ENCODE measurements at places on chromosomes 1 and 21.

- DNase-seq = no peak
Observed at GRCh38 chr1:218748071-218748470, 402.9 kb downstream of the TGFB2 start.

DNA sequence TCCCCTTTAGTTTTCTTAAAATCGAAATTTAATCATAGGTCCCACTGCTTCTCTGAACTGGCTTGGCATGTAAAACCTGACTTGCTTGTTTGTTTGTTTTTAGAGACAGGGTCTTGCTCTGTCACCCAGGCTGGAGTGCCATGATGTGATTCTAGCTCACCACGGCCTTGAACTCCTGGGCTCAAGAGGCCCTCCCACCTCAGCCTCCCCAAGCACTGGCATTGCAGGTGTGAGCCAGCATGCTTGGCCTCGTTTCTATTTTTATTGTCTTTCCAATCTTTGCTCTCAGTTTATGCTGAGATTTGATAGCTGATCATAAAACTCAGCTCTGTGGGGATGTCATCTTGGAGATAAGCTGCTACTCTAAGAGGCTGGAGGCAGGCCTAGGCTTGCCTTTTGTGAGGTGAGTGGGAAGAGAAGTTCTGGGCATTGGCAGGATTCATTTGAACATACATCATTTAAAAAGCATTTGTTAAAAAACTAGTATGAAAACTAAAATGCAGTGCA, 51.5 kb upstream of the GCLM start:
- DNase-seq = no peak

GRCh38 chr1:172460887-172461315, 17.0 kb upstream of the PIGC start:
- no peak for DNase-seq

DNA sequence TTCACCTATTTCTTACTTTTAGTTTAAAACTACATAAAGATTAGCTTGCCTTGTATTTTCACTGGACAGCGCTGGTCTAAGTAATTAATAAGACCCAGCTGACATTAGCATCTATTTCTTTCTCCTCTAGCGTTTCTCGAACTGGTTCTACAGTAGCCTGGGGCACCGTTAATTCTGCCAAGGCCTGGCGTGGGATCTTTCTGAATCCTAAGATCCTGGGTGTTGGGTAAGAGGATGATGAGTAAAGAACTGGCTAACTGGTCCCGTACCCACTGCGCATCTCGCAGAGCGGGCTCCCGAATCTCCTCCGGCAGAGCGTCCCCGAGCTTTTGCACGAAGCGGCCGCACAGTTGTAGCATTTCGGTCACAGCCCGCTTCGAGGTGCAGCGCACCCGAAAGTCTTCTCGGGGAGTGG, 309 bp downstream of the NSL1 start:
- no peak for DNase-seq

- no peak for DNase-seq
Observed at GRCh38 chr21:41979751-41980369, 26.0 kb upstream of the C2CD2 start.

DNA sequence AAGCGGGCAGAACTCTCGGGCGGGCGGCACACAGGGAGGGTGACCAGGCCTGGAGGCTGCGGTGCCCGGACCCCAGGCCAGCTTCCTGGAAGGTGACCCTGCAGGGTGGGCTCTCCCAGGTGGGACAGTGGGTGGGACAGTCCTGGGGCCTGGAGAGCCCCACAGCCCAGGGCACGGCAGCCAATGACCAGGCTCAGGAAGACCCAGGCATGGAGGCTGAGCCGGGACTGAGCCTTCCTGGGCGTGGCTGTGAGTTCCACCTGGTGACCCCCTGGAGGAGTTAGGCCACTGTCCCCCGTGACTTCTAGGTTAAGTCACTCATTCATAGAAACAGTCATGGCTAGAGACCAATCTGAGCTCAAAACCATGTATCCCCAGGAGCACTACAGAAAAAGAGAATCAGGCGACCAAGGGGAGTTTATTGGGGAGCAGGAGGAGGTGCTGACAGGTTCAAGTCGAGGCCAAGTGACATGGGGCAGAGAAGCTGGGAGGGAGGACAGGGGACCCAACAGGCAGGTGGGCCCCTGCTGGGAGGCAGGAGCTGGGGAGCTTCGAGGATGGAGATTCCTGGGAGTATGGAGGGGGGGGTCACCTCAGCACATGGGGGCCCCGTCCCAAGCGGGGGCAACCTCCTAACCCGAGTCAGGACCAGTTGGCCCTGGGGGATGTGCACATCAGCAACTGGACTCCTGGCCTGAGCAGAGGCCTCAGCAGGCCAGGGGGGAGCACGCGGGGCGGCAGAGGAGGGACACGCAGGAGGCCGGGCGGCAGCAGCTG, 1.2 kb downstream of the KRTAP10-5 start:
- no peak for DNase-seq

- no peak for DNase-seq
Observed at GRCh38 chr1:238451781-238452310, 561.1 kb upstream of the ZP4 start.

GRCh38 chr1:14238472-14239307, 359.8 kb upstream of the KAZN start:
- no peak for DNase-seq

DNA sequence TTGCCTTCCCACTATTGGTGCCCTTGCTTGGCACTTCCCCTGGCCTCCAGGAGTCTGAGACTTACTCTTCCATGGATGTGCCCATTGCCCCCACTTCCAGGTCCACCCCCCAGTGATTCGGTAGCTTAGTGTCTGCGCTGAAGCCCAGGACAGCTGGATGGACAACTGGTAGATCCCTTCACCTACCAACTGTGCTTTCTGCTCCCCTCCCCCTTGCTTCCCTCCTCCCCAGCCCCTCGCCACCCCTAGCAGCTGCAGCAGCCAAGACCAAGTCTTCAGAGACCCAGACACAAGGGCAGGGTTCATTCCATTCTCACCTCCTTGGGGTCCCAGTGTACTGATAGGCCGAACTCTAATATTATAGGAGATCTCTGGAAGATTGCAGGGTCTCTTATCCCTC, 6.9 kb downstream of the LMNA start:
- DNase-seq = no peak
